Fibroblast of skin of scalp (primary cell): ENCODE measurements at places on chromosomes 4 and X.

DNA sequence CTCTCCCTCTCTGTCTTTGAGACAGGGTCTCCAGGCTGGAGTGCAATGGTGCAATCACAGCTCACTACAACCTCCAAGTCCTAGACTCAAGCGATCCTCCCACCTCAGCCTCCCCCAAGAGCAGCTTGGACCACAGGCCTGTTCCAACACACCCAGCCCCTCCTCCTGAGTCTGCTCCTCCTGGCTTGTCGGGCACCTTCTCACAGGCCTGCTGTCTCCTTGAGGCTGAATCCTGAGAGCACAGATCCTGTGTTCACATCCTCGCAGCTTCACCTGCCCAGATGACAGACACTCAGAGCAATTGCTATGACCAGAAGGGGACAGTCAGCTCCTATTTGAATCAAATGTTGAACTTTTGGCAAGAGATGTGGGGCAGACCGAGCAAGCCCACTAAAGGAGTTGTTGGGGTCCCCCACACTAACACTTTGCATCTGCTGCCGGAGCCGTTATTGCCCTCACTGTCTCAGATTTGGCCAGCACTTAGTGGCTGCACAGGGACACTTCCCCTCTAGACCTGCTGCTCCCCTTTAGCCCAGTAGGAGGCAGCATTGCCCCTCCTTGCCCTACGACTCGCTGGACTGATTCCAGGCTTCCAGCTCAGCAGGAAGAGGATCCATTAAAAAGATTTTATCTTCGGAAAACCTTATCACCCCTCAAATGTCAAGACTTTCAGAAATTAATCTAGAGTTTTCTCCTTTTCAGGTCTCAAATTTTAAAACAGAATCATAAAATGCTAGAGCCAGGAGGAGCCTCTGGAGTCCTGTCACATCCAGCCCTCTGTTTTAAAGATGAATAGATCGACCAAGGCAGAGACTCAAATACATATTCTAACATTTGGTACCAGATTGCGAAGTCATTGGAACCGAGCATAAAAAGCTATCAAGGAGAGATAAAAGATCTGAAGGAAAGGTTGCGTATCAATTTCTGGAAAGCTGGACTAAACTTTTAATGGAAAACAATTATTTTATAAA, 113.7 kb downstream of the USP46 start:
- peak; percentile 70 for DNase-seq

DNA sequence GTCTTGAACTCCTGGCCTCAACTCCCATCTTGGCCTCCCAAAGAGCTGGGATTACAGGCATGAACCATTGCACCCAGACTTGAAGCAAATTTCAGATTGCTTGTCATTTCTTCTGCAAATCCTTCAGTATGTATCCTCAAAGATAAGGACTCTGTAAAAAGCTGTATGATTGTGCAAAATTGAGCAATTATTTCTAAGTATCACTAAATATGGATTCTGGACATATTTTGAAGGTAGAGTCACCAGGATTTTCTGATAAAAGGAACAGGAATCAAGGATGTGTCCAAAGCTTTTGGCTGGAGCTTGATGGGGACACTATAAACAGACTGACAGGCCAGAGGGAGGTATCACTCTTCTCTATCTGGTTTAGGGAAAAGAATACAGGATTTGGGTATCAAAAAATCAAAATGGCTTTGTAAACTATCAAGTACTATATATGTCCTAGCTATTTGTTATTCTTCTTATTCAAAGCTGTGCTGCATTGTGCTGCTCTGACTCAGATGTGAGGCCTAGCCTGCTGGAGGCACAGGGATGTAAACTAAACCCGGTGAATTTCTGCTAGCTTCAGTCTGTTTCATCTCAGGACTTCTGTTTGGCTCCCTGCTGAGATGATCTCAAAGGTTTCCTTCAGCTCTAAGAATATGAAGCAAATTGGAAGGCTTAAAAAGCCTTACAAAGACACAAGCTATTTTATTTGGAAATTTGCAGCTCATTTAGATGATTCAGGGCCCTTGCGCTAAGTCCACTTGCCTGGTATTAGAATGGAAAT, 8.3 kb downstream of the RPS4X start:
- peak; percentile 51 for DNase-seq

DNA sequence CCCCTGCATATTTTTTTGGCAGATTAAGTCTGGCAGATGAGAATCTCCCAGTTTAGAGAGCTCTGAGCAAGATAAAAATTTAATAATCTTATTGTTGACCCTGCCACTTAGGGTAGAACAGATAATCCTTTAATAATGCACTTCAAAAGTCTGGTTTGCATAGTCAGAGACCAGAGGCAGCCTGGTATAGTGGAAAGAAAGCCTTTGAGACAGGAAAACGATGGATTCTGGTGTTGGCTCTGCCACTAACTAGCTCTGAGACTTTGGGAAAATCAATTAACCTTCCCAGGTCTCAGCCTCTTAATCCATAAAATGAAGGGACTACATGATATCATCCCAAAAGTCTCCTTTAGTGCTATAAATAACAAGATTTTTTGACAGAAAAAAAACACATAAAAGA, 824.5 kb downstream of the STIM2 start:
- DNase-seq, result no peak

DNA sequence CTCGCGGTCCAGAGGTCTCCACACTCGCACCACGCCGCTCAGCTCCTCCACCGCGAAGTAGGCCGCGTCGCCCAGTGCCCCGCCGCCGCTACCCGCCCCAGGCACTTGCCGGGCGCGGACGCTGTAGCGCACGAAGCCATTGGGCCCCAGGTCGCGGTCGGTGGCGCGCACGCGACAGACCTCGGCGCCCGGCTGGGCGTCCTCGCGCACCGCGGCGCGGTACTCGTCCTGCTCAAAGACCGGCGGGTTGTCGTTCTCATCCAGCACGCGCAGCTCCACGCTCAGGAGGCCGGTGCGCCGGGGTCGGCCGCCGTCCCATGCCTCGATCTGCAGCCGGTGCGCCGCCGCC, 1.4 kb downstream of the DCHS2 start:
- DNase-seq, result no peak

DNA sequence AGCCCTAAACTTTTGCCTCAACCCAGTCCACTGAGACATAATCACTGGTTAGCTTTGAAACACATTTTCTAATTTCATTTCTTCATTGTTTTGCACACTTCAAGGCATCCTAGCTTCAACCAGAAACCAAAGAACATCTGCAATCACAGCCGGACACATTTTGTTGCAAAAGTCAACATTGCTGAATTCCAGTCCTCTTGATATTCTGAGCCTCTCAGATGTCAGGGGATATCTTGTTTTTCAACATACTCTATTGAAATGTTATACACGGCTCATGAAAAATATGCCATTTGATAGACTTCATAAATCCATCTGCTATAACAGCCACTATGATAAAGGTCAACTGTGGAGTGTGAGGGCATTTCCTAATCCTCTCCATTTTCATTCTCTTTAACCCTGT, 241.6 kb upstream of the PUDP start:
- DNase-seq, result peak; percentile 2

GRCh38 chr4:153541456-153542096, 75.4 kb downstream of the TMEM131L start:
- peak; percentile 98 for DNase-seq

GRCh38 chr4:20276848-20277247, 25.1 kb downstream of the SLIT2 start:
- DNase-seq, result no peak

GRCh38 chrX:41475191-41475590, 28.0 kb downstream of the NYX start:
- no peak for DNase-seq

DNA sequence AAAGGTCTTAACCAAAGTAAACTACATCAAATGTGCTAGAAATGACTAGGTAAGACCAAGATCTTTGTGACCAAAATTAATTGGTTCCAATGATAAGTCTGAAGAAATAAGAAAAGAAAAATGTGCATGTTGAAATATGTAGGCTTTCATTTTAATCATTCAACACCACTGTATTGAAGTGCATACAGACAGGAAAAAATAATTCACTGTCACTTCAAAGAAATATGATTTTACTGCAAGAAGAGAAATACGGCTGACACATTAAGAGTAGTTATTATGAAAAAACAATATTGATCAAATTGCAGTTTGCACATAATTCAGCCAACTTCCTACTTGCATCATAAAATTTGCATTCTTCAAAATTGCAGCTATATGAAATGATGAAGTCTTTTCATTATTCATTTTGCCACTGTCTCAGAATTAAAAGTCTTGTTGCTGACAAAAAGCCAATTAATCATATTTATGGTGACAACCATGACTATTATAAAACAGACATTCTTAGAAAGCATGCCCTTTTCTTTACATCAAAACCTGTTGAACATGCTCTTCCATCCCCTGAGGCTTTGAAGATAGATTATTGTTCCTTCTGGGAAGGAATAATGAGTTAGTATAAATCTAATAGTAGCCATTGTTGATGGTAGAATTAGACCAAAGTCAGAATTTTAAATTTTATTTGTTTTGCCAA, 405.9 kb upstream of the MAD2L1 start:
- no peak for DNase-seq

DNA sequence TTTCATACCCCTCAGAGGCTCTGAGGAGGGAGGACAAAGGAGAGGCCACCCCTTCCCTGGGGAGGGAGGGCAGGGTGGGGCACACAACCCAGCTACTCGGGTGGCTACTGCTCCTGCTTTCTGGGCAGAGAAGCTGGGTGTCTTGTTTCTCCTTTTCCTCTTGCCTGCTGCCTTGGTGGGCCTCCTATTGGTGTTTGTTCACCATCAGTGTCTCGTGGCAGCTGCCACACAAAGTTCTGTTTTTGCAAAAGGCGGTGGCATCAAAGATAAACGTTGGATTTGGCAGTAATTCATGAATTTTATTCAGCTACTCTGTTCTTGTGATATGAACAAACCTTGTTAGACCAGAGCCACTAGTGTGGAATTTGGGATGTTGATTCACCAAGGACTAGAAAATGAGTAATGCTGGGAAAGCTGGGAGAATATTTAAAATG, 153.0 kb upstream of the SCML1 start:
- peak; percentile 76 for DNase-seq

- no peak for DNase-seq
These were observed 459.9 kb upstream of the BOD1L1 start for GRCh38 chr4:14087459-14087858.

GRCh38 chrX:72297953-72298730, 7.6 kb downstream of the CITED1 start:
- no peak for DNase-seq

DNA sequence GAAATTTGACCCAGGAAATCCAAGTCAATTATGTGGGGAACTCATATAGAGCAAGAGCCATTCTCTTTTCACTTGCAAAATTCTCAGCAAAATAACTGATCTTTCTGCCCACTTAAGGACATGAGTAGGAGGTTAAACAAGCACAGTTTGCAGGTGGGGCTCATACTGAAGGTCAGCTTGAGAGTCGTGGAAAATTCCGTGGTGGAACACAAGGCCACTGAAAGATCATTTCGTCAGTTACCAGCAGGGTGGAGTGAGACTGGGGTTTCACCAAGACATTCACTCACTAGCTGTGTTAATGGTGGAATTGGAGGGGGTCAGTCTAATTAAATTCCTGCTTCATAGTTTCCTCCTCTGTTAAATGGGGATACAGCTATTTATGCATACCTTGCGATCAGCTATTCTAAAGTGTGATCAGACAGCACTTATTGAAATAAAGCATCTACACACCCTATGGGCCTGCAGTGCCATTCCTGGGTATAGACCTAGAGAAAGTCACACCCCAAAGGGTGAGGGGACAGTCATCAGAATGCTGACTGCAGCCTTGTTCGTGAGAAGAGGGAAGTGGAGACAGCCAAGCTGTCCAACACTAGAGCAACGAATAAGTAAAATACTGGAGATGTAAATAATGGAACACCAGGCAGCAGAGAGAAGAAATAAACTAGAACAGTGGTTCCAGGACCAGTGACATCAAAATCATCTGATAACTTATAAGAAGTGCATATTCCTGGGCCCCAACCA, 42.7 kb upstream of the CLNK start:
- DNase-seq, result no peak

- peak; percentile 92 for DNase-seq
These were observed 134.4 kb downstream of the SMIM20 start for GRCh38 chr4:26048378-26048882.

- no peak for DNase-seq
These were observed 315.8 kb downstream of the MID1IP1 start for GRCh38 chrX:39117101-39117500.

- DNase-seq, result peak; percentile 42
These were observed 220.1 kb downstream of the AFAP1 start for GRCh38 chr4:7719354-7720174.

- DNase-seq, result peak; percentile 49
These were observed 29.3 kb upstream of the SRPX start for GRCh38 chrX:38249965-38250364.

- DNase-seq, result no peak
These were observed 134.4 kb upstream of the INTU start for GRCh38 chr4:127498366-127498765.

- no peak for DNase-seq
These were observed 44.0 kb downstream of the CLDN22 start for GRCh38 chr4:183276106-183276505.

- no peak for DNase-seq
These were observed 250.0 kb downstream of the CBR4 start for GRCh38 chr4:168759959-168760527.

GRCh38 chrX:57353472-57354132, 67.1 kb downstream of the FAAH2 start:
- no peak for DNase-seq

DNA sequence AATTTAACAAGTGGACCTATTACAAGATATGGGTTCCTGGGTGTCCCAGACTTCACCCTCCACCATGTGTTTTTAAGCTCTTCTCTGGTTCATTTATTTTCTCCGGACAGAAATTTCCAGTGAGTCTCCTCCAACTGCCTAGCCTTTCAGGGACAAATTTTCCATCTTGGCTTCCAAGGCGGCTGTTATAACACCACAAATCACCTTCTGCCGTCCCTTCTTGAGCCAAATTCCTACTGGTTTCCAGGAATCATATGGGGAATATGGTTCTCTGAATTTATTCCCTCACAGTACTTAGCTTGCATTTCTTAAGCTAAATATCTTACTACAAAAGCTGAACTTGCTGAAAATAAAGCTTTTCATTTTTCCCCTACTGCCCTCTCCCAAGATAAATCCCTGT, 18.8 kb downstream of the NEXMIF start:
- no peak for DNase-seq

GRCh38 chr4:78525559-78525958, 26.0 kb upstream of the ANXA3 start:
- DNase-seq, result no peak

DNA sequence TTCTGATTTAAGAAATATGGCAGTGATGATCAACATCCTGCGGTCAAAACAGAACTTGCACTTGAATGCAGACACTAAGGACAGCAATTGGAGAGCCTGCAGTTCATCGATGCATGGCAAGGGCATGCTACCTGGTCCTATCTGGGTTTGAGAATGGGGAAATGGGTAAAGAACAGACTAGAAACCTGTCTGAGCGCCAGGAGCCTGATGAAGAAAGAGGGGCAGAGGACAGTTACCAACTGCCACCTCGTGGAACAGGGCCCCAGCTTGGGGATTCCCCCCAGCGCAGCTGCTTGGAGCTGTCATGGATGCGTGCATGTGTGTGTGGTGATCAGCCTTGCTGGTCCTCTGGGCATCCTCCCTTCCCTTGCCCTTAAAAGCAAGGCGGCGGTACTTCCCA, 30.2 kb upstream of the NKRF start:
- DNase-seq, result no peak
